Activated naive CD8-positive, alpha-beta T cell treated with anti-CD3 and anti-CD28 coated beads, Interleukin-2, amount 10 ng/mL, durations not matched to agents 7 days and 5 days (primary cell): ENCODE measurements at places on chromosomes 4 and X. TPM values are rescaled to one million over a fixed set of nuclear protein-coding genes. Genes with fewer than 3 reads are reported as not detected.

Gene TMEM150C
- total RNA-seq = not detected

- no peak overlapping the region for H3K4me3 ChIP-seq
- no peak overlapping the region for H3K27ac ChIP-seq
- no peaks in the 10 kb centered on the region for H3K36me3 ChIP-seq
- no peaks in the 10 kb centered on the region for H3K27me3 ChIP-seq
- no peaks in the 10 kb centered on the region for H3K4me1 ChIP-seq
These were observed 375.3 kb downstream of the IDS start for GRCh38 chrX:149129767-149130166.

DNA sequence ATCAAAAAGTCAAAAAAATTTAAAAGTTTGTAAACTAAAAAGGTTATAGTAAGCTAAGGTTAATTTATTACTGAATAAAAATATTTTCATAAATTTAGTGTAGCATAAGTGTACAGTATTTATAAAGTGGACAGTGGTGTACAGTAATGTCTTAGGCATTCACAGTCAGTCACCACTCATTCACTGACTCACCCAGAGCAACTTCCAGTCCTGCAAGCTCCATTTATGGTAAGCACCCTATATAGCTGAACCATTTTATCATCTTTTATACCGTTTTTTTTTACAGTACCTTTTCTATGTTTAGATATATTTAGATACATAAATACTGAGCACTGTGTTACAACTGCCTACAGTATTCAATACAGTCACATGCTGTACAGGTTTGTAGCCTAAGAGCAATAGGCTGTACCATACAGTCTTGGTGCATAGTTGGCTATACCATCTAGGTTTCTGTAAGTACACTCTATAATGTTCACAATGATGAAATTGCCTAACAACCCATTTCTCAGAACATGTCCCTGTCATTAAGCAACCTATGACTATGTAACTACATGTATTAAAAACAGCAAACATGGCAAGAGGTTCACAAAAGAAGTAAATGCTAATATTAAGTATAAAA lies 18.6 kb downstream of the ACSL4 start:
- H3K4me3 ChIP-seq = no peak overlapping the region
- no peak overlapping the region for H3K27ac ChIP-seq
- H3K4me1 ChIP-seq = peaks cover 11% of the 10 kb centered on the region

GRCh38 chr4:172207886-172208285 lies 394.7 kb downstream of the GALNTL6 start:
- H3K4me3 ChIP-seq = no peak overlapping the region
- H3K36me3 ChIP-seq = no peaks in the 10 kb centered on the region
- DNase-seq = no peak
- H3K27me3 ChIP-seq = no peaks in the 10 kb centered on the region
- no peak overlapping the region for H3K27ac ChIP-seq

DNA sequence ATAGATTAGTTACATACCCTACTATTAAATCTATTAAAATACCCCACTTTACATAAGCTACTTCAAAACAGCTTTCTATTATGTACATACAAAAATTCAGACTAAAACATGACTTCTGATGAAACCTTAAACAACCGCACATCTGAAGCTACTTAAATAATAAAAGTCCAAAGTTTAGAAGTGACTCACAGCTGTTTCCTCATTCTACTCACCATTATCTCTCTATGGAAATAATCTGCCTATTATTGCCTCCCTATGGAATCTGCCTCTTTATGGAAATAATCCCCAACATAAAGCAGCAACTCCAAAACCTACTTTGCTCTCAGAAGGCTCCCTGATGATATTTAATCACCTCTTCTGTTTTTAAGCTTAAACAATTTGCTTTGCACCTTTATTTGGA lies 15.7 kb upstream of the BANK1 start:
- no peak overlapping the region for H3K4me3 ChIP-seq
- peaks cover 16% of the 10 kb centered on the region for H3K27me3 ChIP-seq
- H3K4me1 ChIP-seq = no peaks in the 10 kb centered on the region
- no peaks in the 10 kb centered on the region for H3K36me3 ChIP-seq
- no peak overlapping the region for H3K27ac ChIP-seq
- DNase-seq = no peak

Gene STK32B
- not detected for total RNA-seq

Gene PDCL2
- total RNA-seq = not detected

- no peak for DNase-seq
- H3K27me3 ChIP-seq = no peaks in the 10 kb centered on the region
- no peak overlapping the region for H3K4me3 ChIP-seq
- H3K36me3 ChIP-seq = peaks cover 17% of the 10 kb centered on the region
These were observed 52.0 kb downstream of the INTS6L start for GRCh38 chrX:135572436-135572835.

GRCh38 chr4:125105561-125105960 lies 209.2 kb upstream of the FAT4 start:
- H3K4me3 ChIP-seq = no peak overlapping the region
- no peak for DNase-seq
- H3K4me1 ChIP-seq = no peaks in the 10 kb centered on the region
- H3K27me3 ChIP-seq = no peaks in the 10 kb centered on the region
- H3K27ac ChIP-seq = no peak overlapping the region

DNA sequence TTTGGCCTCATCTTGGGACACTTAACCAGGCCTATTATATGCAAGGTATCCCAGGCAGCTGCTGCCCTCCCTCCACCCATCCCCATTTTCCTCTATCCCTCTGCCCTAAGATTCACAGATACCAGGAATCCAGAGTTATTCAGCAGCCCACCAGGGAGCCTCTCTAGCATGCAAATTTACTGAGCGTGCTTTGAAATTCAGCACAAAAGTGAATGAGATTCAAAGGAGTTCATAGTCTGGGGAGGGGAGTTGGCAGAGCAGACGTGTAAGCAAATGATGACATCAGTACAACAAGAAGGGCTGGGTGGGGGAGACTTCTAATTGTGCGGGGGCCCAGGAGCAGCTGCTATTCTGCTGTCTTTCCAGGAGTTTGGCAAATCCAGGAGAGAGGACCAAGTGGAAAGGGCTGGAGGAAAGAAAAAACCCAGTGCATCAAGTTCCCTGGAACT lies 1.7 kb upstream of the MTM1 start:
- no peak for DNase-seq
- peaks cover 13% of the 10 kb centered on the region for H3K4me1 ChIP-seq
- no peak overlapping the region for H3K4me3 ChIP-seq
- H3K27ac ChIP-seq = no peak overlapping the region
- peaks cover 5% of the 10 kb centered on the region for H3K36me3 ChIP-seq

DNA sequence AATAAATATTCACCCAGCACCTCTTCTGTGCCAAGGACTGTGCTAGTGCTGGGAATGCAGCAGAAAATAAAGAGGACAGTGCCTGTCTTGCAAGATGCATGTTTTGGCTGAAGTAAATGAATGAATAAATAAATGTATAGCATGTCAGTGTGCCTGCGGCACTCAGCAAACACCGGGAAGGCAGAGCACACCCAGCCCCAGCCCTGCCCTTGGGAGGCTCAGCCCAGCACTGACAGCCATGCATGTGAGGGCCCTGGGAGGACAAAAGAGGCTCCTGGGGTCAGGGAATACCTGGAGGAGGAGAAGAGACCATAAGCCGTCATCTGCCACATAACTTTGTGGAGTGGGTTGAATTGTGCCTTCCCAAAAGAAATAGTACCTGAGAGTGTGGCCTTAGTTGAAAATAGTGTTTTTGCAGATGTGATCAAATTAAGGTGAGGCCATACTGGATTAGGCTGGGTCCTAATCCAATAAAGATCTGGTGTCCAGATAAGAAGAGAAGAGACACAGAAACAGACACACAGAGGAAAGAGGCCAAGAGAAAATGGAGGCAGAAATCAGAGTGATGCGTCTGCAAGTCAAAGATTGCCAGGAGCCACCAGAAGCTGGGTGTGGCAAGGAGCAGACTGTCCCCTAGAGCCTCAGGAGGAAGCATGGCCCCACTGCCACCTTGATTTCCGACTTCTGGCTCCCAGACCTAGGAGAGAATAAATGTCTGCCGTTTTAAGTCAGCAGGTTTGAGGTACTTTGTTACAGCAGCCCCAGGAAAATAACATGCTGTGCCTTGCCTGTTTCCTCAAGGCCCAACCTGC lies 16.3 kb downstream of the C4orf50 start:
- no peak overlapping the region for H3K4me3 ChIP-seq
- no peak for DNase-seq
- peaks cover 3% of the 10 kb centered on the region for H3K27me3 ChIP-seq
- H3K27ac ChIP-seq = no peak overlapping the region

DNA sequence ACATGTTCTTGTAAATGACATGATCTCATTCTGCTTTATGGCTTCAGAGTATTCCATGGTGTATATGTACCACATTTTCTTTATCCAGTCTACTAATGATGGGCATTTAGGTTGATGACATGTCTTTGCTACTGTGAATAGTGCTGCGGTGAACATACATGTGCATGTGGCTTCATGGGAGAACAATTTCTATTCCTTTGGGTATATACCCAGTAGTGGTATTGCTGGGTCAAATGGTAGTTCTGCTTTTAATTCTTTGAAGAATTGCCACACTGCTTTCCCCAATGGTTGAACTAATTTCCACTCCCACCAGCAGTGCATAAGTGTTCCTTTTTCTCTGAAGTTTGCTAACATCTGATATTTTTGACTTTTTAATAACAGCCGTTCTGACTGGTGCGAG lies 1080.3 kb downstream of the CCSER1 start:
- H3K4me3 ChIP-seq = no peak overlapping the region
- H3K27ac ChIP-seq = no peak overlapping the region
- no peaks in the 10 kb centered on the region for H3K4me1 ChIP-seq
- no peaks in the 10 kb centered on the region for H3K36me3 ChIP-seq
- no peaks in the 10 kb centered on the region for H3K27me3 ChIP-seq

GRCh38 chr4:107721436-107722100 lies 1.5 kb upstream of the PAPSS1 start:
- peaks cover 2% of the 10 kb centered on the region for H3K36me3 ChIP-seq
- DNase-seq = peak; percentile 48
- peak overlapping the region; percentile 90 for H3K4me3 ChIP-seq
- no peaks in the 10 kb centered on the region for H3K27me3 ChIP-seq
- peaks cover 24% of the 10 kb centered on the region for H3K4me1 ChIP-seq

DNA sequence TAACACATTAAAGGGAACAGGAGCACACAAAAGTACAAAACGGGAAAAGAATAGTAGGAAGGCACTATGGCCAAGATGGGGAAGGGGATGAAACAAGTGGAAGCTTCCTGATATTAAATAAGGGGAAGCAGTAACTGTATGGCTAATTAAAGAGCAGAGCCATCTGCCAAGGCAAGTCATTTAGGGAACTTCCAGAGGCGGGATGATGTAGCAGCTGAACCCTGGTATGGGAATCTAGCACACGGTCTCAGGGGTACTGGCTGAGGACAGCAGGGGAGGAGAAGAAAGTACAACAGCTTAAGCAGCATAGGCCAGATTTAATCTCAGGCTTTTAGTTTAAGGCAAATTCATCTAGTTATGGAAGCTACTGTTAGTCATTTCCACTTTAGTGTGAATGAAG lies 59.1 kb downstream of the IGFBP7 start:
- H3K27me3 ChIP-seq = peaks cover 4% of the 10 kb centered on the region
- H3K4me1 ChIP-seq = no peaks in the 10 kb centered on the region
- H3K36me3 ChIP-seq = no peaks in the 10 kb centered on the region
- DNase-seq = no peak
- H3K4me3 ChIP-seq = no peak overlapping the region
- H3K27ac ChIP-seq = no peak overlapping the region

GRCh38 chr4:138919094-138919936 lies 96.3 kb upstream of the NOCT start:
- H3K4me1 ChIP-seq = peaks cover 2% of the 10 kb centered on the region
- DNase-seq = peak; percentile 47
- peaks cover 6% of the 10 kb centered on the region for H3K27me3 ChIP-seq
- H3K36me3 ChIP-seq = no peaks in the 10 kb centered on the region
- no peak overlapping the region for H3K4me3 ChIP-seq

GRCh38 chrX:39869846-39870601 lies 227.7 kb downstream of the BCOR start:
- peak; percentile 60 for DNase-seq
- H3K36me3 ChIP-seq = peaks cover 1% of the 10 kb centered on the region
- H3K27me3 ChIP-seq = no peaks in the 10 kb centered on the region
- H3K4me1 ChIP-seq = peaks cover 34% of the 10 kb centered on the region

DNA sequence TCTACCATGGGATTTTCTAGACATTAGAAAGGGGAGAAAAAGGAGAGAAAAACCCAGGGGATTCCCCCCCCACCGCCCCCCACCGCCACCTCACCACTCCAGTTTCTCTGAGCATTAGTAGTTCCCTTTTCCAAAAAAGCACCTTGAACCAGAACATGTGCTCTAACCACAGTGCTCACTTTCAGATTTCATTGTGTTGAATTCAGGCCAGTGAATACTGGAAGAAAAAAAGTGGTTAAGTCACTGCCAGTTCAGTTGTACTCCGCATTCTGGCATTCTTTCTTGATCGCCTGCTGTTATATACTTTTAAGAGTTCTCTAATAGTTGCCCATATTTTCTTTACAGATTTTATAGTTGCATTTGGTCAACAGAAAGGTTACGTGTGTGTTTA lies 40.9 kb downstream of the JADE3 start:
- peaks cover 2% of the 10 kb centered on the region for H3K27me3 ChIP-seq
- H3K4me1 ChIP-seq = no peaks in the 10 kb centered on the region
- H3K27ac ChIP-seq = no peak overlapping the region
- H3K4me3 ChIP-seq = no peak overlapping the region
- no peaks in the 10 kb centered on the region for H3K36me3 ChIP-seq
- no peak for DNase-seq

Gene PAQR3
- 14.1 TPM for total RNA-seq

Gene CSAG3
- total RNA-seq = not detected

DNA sequence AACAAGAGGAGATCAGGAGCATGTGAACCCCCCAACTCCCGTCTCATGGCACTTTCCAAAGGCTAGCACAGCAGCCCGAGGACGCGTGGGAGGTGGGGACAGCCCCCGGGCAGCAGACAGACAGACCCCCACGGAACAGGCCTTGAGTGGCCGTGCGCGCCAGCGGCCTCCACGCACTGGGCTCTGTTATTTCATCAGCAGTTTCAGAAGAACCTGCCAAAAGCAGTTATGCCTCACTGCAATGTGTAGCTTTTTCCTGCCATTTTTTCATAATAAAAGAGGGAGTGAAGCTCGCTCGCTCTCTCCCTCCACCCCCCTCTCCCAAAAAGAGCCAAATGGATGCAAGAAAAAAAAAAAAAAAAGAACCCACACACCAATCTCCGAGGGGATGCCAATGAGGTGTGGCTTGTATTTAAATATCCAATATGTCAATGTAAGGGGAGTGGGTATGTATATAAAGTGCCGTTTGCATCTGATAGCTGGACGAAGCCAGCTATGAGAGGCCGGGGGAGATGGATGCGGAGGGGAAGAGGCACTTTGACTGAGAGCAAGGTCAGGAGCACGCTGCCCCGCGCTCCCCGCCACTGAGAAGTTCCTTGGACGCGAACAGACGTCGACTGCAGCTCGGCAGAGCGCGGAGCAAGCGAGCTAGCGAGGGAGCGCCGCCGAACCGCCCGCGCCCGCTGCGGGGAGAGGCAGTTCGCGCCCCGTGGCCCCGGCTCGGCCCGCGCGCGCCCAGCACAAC lies at the start of gene FGF16:
Gene FGF16 (plus strand): TSS at position 482 of the 745 bp plus-strand sequence. CDS start 286 bp downstream, outside the sequence.
- peak within 1 kb of the TSS; percentile 82 for H3K4me3 ChIP-seq
- DNase-seq = peak; percentile 22
- H3K27ac ChIP-seq = peak within 1 kb of the TSS; percentile 51
- H3K36me3 ChIP-seq = no peaks in the 10 kb centered on the region
- H3K4me1 ChIP-seq = peaks cover 5% of the 10 kb centered on the region
- peaks cover 25% of the 10 kb centered on the region for H3K27me3 ChIP-seq

Gene CCDC110
- 0.19 TPM for total RNA-seq

- peaks cover 14% of the 10 kb centered on the region for H3K27me3 ChIP-seq
- no peaks in the 10 kb centered on the region for H3K36me3 ChIP-seq
- no peak for DNase-seq
- H3K4me1 ChIP-seq = no peaks in the 10 kb centered on the region
- H3K27ac ChIP-seq = no peak overlapping the region
- no peak overlapping the region for H3K4me3 ChIP-seq
These were observed 6.5 kb upstream of the PRKG2 start for GRCh38 chr4:81221303-81222081.

Gene VSIG1
- total RNA-seq = 8.3 TPM
